ENCODE measurements at places on chromosomes 11 and 22. TPM values are rescaled to one million over a fixed set of nuclear protein-coding genes. Genes with fewer than 3 reads are reported as not detected.

DNA sequence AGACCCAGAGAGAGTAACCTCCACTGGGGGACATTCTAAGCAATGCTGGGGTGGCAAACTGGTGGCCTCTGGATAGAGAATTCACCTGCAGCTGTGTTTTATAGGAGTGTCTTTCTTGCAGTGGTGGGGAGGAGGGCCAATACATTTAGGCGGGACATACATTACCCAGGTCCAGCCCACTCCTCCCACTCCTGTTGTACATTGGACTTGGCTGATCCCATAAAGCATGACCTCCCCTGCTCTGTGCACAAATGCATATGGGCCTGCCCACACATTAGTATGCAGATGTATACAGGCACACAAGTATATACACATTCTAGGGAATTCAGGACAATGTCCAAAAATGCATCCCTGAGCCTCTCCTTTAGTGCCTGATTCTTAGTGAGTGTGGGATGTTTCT lies 99.1 kb downstream of the RRAS2 start:
- peaks cover 25% of the 10 kb centered on the region for H3K36me3 ChIP-seq
- peaks cover 16% of the 10 kb centered on the region for H3K27me3 ChIP-seq
- DNase-seq, result no peak
- H3K27ac ChIP-seq, result no peak overlapping the region

DNA sequence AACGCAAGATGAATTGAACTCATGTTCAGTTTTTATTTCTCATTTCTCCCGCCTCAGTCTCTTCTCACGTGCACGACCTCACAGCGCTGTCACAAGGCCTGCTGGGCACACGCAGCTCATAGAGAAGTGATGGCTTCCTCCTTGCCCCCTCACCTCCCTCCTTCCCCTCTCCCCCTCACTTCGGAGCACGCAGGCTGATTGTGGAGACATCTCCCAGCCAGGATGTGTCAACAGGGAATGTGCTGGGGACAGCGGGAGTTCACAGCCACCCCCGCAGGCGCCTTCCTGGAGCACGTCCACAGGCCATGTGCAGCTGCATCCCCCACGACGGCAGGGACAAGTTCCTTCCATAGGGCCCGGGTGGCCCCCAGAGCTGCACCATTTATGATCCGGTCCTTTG lies 29.1 kb upstream of the KRTAP5-6 start:
- DNase-seq, result no peak
- H3K4me3 ChIP-seq, result no peak overlapping the region
- peaks cover 5% of the 10 kb centered on the region for H3K27me3 ChIP-seq

DNA sequence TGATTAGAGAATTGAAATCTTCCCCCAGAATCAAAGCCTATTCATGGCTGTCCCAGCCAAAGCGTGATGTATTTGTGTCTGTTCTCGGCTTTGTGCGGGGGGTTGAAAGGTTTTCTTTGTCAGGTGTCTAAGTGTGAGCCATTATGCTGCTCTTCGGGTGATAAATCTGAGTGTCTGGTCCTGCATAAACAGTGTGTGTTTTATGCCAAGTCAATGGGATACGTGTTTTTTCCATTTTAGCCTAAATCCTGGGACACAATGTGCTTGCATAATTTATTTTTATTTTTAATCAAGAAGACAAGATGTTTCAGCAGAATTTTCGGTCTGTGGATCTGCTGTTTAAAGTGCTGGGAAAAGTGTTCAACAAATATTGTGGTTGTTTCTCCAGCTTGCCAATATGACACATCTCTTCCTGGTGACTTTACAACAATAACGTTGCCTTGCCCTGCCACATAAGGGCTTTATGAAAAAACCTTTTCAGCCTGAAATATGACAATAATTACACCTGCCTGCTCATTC lies 267.8 kb downstream of the TBC1D22A start:
- peaks cover 33% of the 10 kb centered on the region for H3K4me1 ChIP-seq
- H3K4me3 ChIP-seq, result no peak overlapping the region
- H3K36me3 ChIP-seq, result no peaks in the 10 kb centered on the region
- no peak overlapping the region for H3K27ac ChIP-seq

DNA sequence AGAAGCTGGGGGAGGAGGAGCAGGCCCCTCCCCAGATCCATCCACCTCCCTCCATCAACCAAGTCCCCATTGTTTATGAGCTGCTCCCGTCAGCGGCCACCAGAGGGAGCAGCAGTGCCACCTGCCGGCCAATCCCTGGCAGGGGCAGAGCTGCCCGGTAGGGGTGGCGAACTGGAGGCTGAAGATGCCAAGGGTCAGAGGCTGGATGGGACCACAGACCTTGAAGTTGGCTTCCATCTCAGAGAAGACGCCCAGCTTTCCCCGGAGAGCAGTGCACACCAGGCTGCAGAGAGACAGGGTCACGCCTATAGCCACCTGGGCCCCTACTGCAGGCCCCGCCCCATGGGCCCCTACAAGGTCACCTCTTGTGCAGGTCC lies 3.6 kb downstream of the FIBP start:
- H3K27ac ChIP-seq, result no peak overlapping the region
- peaks cover 42% of the 10 kb centered on the region for H3K36me3 ChIP-seq
- peaks cover 8% of the 10 kb centered on the region for H3K27me3 ChIP-seq
- H3K4me3 ChIP-seq, result no peak overlapping the region
- peak; percentile 87 for DNase-seq

GRCh38 chr11:111882202-111882601 lies 2.9 kb downstream of the CFAP68 start:
- no peak overlapping the region for H3K4me3 ChIP-seq
- H3K27me3 ChIP-seq, result peaks cover 2% of the 10 kb centered on the region
- no peak overlapping the region for H3K27ac ChIP-seq
- H3K36me3 ChIP-seq, result no peaks in the 10 kb centered on the region
- no peak for DNase-seq

DNA sequence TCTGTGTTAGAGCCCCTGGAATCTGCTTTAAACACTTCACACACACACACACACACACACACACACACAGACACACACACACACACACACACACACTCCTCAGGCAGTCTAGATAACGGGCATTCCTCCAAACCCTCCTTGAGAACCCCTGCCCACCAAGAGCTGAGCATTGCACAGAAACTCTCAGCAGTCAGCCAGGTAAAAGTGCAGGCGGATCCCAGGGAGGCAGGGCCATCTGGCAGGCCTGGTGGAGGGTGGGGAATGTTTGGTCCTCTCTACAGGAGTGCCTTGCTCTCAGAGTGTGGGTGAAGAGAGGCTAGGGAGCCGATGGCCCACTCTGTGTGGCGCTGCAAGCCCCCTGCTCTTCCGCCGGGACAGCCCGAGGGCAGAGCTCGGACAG lies 190.2 kb downstream of the BUD13 start:
- peaks cover 77% of the 10 kb centered on the region for H3K27me3 ChIP-seq
- no peak overlapping the region for H3K27ac ChIP-seq
- peaks cover 49% of the 10 kb centered on the region for H3K4me1 ChIP-seq
- no peaks in the 10 kb centered on the region for H3K36me3 ChIP-seq
- DNase-seq, result no peak
- no peak overlapping the region for H3K4me3 ChIP-seq

GRCh38 chr22:28329186-28330073 lies 350.2 kb downstream of the TTC28 start:
- H3K4me3 ChIP-seq, result no peak overlapping the region
- no peak for DNase-seq
- no peak overlapping the region for H3K27ac ChIP-seq
- H3K27me3 ChIP-seq, result no peaks in the 10 kb centered on the region
- H3K36me3 ChIP-seq, result peaks cover 1% of the 10 kb centered on the region

DNA sequence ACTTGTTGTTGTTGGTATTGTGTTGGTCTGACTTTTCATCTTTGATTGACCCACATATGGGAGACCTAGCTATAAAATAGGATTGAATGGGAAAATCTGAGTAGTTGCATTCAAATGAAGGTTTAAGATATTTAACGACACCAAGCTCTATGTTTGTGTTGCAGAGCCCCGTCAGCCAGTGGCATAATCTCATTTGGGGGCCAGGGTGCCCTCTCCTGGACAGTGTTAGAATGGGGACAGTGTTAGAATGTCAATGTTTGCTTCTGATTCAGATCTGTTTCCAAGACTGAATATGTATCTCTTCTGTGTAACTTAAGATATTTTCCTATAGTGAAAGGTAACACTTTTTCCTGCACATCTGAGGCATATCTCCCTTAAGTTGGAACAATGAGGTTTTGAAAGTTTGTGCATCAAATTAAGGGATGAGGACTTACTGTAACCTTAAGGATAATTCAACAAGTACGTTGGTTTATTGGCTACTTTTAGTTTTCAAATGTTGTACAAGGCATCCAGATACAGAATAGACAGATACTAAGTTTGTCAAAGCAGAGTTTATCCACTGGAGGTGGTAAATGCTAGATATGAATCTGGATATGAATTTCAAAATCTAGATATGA lies 5.3 kb upstream of the OR52M1 start:
- no peak overlapping the region for H3K4me3 ChIP-seq
- no peaks in the 10 kb centered on the region for H3K36me3 ChIP-seq
- peaks cover 9% of the 10 kb centered on the region for H3K27me3 ChIP-seq
- DNase-seq, result peak; percentile 66
- no peaks in the 10 kb centered on the region for H3K4me1 ChIP-seq

GRCh38 chr11:43797337-43797736 lies 83.3 kb upstream of the ALKBH3 start:
- peaks cover 18% of the 10 kb centered on the region for H3K36me3 ChIP-seq
- H3K27ac ChIP-seq, result no peak overlapping the region
- DNase-seq, result no peak
- H3K4me1 ChIP-seq, result no peaks in the 10 kb centered on the region
- H3K27me3 ChIP-seq, result no peaks in the 10 kb centered on the region

GRCh38 chr11:118047749-118048148 lies 29.1 kb upstream of the TMPRSS4 start:
- no peak overlapping the region for H3K4me3 ChIP-seq
- no peak overlapping the region for H3K27ac ChIP-seq
- no peaks in the 10 kb centered on the region for H3K36me3 ChIP-seq
- DNase-seq, result no peak
- H3K27me3 ChIP-seq, result no peaks in the 10 kb centered on the region

DNA sequence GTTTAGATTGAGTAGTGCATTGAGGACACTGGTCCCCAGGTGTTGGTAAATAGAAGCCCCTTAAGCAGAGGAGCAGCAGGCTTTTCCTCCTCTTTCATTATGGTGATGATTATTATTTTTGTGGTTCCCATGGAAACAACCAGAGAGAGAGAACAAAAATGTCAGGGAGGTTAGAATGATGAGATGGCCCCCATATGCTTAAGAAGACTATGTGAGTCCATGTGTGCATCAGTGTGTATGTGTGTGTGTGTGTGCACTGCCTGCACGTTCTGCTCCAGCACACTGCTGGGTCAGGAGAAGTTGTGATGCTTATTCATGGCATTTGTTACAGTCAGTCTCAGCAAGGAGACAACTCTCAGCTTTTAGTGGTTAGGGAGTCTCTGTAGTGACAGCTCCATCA lies 724.2 kb downstream of the NTM start:
- H3K4me1 ChIP-seq, result peaks cover 2% of the 10 kb centered on the region
- no peaks in the 10 kb centered on the region for H3K27me3 ChIP-seq
- no peak for DNase-seq
- 0 out of 2 replicates have a peak, but pooled peaks cover 2% of the 10 kb centered on the region for H3K36me3 ChIP-seq

DNA sequence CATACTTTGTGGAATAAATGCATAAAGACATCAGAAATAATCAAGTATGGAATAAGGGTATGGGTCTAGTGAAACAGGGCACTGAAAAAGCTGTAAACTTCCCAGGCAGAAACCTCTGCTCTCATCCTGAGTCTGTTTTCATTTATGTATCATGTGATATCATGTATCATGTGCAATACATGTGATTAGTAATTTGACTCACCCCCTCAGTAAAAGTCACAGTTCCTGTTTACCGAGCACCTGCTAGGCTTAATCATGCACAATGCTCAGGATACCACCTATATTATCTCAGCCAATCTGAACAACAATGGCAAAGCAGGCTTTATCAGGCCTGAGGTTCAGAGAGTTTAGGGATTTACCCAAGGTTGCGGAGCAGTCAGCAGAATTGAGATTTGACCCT lies 250.6 kb upstream of the TENM4 start:
- no peaks in the 10 kb centered on the region for H3K36me3 ChIP-seq
- H3K27me3 ChIP-seq, result peaks cover 3% of the 10 kb centered on the region
- no peak overlapping the region for H3K4me3 ChIP-seq
- no peaks in the 10 kb centered on the region for H3K4me1 ChIP-seq
- no peak for DNase-seq

- no peak overlapping the region for H3K4me3 ChIP-seq
- no peak overlapping the region for H3K27ac ChIP-seq
- H3K4me1 ChIP-seq, result peaks cover 10% of the 10 kb centered on the region
- H3K36me3 ChIP-seq, result peaks cover 34% of the 10 kb centered on the region
- peaks cover 6% of the 10 kb centered on the region for H3K27me3 ChIP-seq
- no peak for DNase-seq
Observed at GRCh38 chr11:94675239-94675638, 92.9 kb upstream of the AMOTL1 start.

DNA sequence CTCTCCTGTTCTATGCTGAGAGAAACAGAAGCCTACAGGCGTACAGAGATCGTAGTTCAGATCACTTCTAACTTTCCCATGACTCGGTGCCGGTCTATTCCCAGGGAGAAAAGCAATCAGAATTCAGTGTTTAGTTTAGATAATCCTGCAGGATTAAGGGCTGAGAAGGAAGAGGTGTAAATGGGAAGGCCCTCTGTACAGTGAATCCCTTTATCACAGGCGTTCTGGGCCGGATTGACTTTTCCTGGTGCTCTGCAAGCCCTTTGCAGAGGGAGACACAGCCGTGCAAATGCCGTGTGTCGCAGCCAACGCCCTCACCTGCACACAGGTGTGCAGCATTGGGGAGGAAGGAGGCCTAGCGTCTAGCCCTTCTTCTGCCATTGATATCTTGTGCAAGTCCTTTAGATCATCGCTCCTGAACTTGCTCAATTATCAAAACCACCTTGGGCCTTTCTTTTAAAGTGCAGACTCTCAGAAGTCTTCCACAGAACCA lies 90.6 kb downstream of the DSCAML1 start:
- H3K36me3 ChIP-seq, result no peaks in the 10 kb centered on the region
- H3K27me3 ChIP-seq, result no peaks in the 10 kb centered on the region
- no peak overlapping the region for H3K27ac ChIP-seq
- H3K4me1 ChIP-seq, result peaks cover 32% of the 10 kb centered on the region
- H3K4me3 ChIP-seq, result no peak overlapping the region

MORC2 gene
- total RNA-seq, result 62.3 TPM

PIK3IP1 gene
- total RNA-seq, result 1.6 TPM

TRPM5 gene
- 0.07 TPM for total RNA-seq

DDI1 gene
- total RNA-seq, result not detected

IL18BP gene
- 14.1 TPM for total RNA-seq

OR2D2 gene
- 0.26 TPM for total RNA-seq

PNPLA5 gene
- total RNA-seq, result 5.9 TPM

AP5B1 gene
- 16.5 TPM for total RNA-seq

NXPE1 gene
- not detected for total RNA-seq
